ENCODE measurements at places on chromosomes 7 and 10. TPM values are rescaled to one million over a fixed set of nuclear protein-coding genes. Genes with fewer than 3 reads are reported as not detected.

DNA sequence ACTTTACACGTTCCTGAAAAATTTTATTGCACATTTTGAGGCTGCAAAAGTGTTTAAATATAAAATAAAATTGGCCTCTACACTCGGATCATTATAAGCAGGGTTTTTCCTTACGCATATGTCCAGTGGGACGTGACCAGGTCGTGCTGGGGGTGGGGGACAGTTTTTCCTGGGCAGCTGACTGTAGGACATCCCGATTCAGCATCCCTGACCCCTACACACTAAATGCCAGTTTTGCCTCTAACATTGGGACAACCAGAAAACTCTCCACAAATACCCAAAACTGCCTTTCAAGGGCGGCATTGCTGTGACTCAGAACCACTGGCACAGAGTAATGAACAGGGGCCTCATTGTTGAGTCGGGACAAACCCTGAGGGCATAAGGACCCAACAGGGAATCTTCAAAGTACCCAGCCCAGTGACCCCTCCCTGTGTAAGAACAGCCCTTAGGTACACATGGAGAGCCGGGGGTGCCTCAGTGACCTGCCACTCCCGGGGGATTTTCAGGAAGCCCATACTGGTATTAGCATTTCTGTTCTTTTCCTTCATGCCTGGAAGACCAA, 170.6 kb downstream of the ARHGAP21 start:
- DNase-seq, result peak; percentile 64

GRCh38 chr10:88853155-88853881, 1.7 kb upstream of the ANKRD22 start:
- DNase-seq, result no peak

DNA sequence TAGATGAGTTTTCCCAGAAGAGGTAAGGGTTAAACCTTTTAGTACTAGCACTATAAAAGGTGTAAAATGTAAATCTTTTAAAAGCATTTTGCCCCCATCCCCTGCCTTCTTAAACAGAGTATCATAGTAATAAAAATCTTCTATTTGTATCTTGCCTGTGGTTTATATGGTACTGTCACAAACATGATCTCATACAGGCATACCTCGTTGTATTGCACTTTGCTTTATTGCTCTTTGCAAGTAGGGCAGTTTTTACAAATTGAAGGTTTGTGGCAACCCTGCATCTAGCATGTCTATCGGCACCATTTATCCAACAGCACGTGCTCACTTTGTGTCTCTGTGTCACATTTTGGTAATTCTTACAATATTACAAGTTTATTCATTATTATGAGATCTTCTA, 198.8 kb upstream of the YAE1 start:
- DNase-seq, result no peak

DNA sequence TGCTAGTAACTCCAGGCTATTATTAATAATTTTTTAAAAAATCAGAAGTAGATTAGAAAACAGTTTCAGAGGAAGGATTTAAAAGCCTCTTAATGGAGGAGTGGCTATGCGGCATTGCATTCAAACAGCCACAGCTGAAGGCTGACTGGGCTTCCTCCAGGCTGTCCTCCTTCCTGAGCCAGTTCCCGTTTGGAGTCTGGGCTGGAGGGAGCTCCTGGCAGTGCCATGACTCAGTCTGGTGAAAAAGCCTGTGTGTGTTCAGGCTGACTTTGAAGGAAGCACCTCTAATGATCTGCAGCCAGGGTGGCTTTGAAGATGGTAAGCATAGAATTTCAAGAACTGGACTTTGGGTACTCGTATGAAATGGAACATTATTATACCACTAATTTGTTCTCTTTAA, 134.6 kb downstream of the DPP6 start:
- no peak for DNase-seq

DNA sequence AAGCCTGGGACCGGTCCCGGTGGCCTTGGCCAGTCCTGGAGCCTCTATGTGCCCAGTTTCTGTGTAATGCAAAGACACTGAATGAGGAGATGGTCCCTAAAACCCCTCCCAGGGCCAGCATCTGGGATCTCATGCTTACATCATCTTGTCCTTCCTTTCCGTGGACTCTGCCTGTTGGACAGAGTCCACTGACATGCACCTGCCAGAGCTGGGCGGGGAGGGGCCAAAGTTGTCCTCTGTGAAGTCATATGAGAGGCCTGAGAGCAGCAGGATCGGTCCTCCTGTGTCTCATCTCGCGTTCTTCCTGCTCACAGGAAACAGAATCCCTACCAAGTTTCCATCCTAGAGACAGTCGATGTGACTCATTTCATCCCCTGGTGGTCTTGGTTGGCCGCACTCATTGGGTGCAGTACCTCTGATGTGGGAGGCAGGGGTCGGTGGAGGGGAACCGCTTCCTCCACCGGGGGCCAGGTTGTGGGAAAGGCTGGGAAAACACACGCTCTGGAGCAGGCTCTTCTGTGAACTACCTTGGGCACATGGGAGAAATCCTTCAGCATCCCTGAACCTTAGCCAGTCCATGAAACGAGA, 389.6 kb upstream of the PODXL start:
- DNase-seq, result peak; percentile 62

- DNase-seq, result no peak
Measured at GRCh38 chr10:106189292-106189691, 975.2 kb downstream of the SORCS1 start.

GRCh38 chr7:45525057-45525456, 49.1 kb upstream of the ADCY1 start:
- DNase-seq, result no peak

DNA sequence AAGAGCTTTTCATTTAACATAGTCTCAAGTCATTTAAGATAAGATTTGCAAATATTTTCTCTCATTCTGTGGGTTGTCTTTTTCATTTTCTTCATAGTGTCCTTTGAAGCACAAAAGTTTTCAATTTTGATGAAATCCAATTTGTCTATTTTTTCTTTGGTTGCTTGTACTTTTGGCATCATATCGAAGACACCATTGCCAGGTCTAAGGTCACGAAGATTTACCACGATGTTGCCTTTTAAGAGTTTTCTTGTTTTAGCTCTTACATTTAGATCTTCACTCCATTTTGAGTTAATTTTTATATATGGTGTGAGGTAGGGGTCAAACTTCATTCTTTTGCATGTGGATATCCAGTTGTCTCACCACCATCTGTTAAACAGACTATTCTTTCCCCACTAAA, 34.7 kb downstream of the TMEM270 start:
- DNase-seq, result no peak

HPSE2 gene
- total RNA-seq, result not detected

LGI1 gene
- total RNA-seq, result not detected

All from osteocyte (in vitro differentiated cells).